Thoracic aorta (tissue), 2 donors: ENCODE measurements at places on chromosomes 4 and X.

- no peak for DNase-seq
Observed at GRCh38 chr4:123976819-123977218, 580.2 kb downstream of the SPRY1 start.

- DNase-seq, result no peak
Observed at GRCh38 chr4:117327491-117327890, 242.1 kb upstream of the TRAM1L1 start.

DNA sequence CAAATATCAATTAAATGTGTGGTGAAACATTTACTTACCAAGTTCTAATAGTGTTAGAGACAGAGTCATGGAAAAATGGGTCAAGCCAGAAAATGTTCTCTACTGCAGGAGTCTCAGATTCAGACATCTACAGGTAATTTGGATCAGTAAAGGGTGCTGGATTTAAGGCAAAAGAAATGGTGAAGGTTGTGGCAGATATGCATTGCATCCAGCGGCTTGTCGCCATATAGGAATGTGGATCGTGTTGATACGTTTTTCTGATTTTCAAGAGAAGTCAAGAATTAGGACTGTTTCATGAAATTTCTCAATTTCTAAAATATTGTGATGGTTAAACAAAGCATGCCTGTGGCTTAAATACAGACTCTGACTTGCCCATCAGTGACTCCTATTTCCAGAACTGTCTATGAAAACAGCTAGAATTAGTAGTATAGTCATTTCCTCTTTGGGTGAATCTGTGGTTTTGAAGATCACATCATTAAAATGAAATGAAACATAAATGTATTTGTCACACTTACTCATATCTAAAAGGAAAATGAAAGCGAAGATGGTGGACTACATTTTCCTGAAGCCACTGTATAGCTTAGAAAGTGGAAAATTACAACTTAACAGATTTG is 110.1 kb upstream of the VEGFC start:
- no peak for DNase-seq

- DNase-seq, result no peak
Observed at GRCh38 chr4:34200535-34200934, 2043.8 kb downstream of the ARAP2 start.

GRCh38 chrX:53990171-53990570 is 54.1 kb downstream of the PHF8 start:
- no peak for DNase-seq

- no peak for DNase-seq
Observed at GRCh38 chrX:65667503-65668376, at the start of gene MSN. Gene MSN, plus strand, starts transcription at chrX:65667654. Its CDS starts 188 bp downstream, at chrX:65667842.

- no peak for DNase-seq
Observed at GRCh38 chr4:105895583-105896460, 551 bp downstream of the NPNT start.

DNA sequence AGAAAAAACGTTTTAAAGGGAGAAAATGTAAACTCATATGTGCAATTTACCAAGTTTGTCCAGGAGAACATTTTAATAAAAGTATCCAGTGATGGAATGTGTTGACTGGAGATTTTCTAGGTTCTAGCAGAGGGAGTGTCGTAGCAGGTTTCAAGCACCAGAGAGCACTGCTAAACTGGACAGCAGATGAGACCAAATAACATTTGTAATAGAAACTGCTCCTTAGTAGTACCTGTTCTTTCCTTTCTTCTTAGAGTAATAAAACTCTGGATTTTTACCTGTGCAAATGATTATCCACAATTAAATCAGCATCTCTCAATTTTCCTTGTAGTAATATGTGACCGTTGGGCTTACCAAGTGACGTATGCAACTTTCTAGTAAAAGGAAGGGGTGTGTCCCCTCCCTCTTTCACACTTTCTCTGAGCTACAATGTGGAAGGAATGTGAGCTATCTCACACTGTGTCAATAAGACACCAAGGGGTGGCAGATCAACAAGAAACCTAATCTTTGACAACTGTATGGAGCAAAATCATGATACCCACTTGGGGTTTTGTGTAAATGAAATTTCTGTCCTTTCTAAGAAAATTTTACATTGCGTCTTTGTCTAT is 9.5 kb downstream of the HPGDS start:
- DNase-seq, result no peak

DNA sequence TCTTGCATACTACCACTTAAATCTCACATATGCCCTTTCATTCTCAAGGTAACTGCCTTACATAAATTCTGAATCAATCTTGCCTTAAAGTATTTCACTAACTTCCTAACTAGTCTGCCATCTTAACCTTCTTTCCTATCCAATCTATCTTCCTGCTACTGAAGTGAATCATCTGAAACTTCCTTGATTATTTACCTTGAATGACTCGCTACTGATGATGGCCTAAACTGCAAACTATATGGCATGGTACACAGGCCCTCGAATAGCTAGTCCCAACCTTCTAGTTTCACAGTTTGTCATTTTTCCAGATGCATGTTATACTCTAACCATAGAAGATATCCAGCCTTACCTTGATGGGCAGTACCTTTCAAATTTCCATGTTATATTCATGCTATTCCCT is 19.9 kb downstream of the PHKA1 start:
- no peak for DNase-seq

- no peak for DNase-seq
Observed at GRCh38 chrX:120087289-120088017, 10.0 kb upstream of the RHOXF2B start.

- no peak for DNase-seq
Observed at GRCh38 chr4:14237911-14238310, 610.4 kb upstream of the BOD1L1 start.

- no peak for DNase-seq
Observed at GRCh38 chr4:133865612-133866327, 335.8 kb downstream of the PABPC4L start.

DNA sequence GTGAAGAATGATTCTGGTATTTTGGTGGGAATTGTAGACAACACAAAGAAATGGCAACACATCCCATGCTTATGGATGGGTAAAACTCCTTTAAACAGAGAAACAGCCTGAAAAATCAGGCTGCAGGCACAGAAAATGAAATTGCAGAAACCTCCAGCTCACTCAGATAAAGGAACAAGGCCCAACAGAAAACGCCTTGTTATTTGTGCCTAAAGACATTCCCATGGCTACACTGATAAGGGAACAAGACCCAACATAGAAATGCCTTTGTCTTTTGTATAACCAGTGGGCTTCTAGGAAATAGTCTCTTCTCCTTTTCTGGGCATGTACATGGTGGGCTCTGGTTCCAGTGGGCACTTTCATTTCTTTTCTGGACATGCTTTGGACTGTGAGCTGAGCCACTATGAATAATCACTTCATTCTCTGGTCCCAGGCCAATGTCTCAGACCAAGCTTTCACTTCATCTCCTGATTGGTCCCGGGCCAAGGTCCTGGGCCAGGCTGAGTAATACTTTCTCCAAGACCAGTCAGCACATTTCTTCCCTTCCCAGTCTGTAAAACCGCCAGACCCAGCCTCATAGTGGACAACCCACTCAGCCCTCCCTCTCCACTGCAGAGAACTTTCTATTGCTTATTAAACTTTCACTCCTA is 160.5 kb downstream of the TBX22 start:
- peak; percentile 51 for DNase-seq

GRCh38 chr4:14877246-14878225 is 124.7 kb upstream of the CPEB2 start:
- no peak for DNase-seq

- no peak for DNase-seq
Observed at GRCh38 chrX:118632862-118633261, 94.5 kb upstream of the IL13RA1 start.

DNA sequence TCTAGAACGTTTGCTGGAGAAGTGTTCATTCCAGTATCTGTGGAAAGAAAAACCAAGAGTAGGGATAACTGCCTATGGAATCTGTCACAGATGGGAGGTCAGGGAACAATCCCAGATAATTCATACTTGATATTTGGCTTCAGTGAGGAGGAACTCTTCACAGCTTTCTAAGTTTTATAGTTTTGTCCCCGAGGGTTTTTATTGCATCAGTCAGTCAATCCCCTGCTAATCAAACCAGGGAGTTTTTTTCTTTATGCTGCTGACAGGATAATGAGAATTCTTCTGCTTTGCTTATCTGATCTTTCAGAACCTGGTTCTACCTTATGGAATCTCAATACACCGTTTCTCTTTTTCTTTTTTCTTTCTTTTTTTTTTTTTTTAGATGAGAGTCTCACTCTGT is 633 bp upstream of the TRIML2 start:
- no peak for DNase-seq

GRCh38 chr4:1599026-1599481 is 85.1 kb downstream of the FAM53A start:
- DNase-seq, result no peak

DNA sequence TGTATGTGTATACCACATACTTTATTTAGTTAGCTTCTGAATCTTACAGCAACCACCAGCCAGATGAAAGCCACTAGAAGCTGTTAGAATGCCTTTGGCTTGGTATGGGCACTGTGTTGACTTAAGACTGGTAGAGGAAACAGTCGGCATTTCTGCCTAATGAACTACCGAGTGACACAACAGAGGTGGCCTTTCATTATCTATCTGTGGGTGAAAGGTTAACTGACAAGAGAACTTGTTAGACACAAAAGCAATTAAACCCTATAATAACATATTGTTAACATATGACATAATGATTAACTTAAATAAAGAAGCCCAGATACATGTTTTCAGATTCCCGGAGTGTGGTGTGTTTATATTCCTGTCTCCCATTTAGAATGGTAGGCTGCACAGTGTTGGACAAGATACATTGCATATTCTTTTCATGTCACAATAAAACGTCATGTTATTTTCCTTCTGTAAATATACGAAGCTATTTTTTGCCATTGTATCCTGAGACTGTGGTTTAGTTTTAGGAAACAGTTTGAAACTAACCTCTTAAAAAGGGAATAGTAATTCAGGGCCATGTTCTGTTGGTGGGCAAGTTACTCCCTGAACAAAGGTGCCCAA is 181.5 kb downstream of the SLIT2 start:
- no peak for DNase-seq
